NCI-H2107 (cell line): ENCODE measurements at places on chromosomes 3 and 15.

- no peak for DNase-seq
These were observed 23.7 kb downstream of the APH1B start for GRCh38 chr15:63301088-63301487.

GRCh38 chr15:64038878-64039610, 7.2 kb downstream of the DAPK2 start:
- no peak for DNase-seq

- no peak for DNase-seq
These were observed 5.5 kb downstream of the ARHGEF3 start for GRCh38 chr3:56796202-56796601.

GRCh38 chr15:69730281-69731080, 277.9 kb downstream of the RPLP1 start:
- no peak for DNase-seq

DNA sequence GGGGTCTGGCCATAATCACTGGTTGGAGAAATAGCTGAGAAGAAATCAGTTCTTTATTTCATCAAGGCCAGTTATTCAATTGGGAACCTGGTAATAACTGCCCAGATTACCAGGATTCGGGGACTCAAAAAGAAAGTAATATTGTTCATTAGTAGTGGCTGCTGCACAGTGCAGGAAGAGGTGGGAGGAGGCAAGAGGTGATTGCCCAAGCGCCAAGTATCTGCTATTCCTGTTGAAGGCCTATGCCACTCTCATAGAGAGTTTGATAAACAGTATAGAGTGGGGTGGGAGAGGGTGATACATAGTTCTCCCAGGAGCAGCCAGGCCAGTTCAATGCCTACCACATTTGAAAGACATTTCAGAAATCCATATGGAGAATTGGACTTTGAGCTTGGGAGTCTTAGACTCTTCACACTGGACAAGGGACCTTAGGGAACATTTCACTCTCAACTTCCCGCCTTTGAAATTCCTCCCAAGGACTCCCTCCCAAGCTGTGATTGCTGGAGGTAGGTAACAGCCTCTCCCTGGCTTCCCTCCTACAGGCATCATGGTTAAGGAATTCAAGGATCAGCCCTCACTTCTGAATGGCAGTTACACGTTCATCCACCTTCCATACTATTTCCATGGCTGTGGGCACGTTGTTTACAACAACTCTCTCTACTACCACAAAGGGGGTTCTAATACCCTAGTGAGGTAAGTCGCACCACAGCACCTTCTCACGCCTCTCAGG, 59.8 kb downstream of the GLDN start:
- DNase-seq = no peak

DNA sequence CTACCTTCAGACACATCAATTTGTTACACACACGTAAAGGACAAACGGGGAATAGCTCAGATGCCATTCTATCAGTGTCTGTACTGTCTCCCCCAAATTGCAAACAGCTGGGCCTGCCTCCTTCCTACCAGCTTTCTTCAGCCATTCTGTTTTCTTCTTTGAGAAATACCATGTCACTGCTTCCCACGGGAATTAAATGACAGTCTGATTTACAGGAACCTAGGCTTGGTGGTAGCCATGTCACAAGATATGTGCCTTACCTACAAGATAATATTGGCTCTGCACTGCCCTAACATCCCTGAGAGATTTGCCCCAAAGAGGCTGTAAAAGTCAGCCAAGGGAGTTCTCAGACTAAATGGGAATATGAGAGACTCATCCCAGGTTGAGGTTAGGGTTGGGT, 308.3 kb downstream of the LRTM1 start:
- DNase-seq = no peak

DNA sequence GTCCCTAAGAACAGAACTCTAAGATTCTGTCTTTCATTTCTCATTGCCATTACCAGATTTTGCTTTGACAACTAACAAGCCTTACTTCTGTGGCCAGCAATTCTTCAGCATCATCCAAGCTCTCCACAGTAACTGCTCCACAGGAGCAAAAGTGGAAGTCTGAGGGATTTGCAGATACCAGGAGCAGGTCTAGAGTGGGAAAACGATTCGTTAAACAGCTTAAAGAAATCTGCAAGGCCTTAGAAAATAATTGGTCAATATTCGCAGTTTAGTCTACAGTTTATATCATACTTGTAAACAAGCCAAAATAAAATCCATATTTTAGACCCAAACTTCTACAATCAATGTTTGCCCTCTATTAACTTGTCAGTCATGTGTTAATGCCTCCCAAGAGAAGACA, 24.1 kb downstream of the MYH15 start:
- no peak for DNase-seq

GRCh38 chr3:38039899-38040261, 872 bp downstream of the DLEC1 start:
- DNase-seq = no peak

DNA sequence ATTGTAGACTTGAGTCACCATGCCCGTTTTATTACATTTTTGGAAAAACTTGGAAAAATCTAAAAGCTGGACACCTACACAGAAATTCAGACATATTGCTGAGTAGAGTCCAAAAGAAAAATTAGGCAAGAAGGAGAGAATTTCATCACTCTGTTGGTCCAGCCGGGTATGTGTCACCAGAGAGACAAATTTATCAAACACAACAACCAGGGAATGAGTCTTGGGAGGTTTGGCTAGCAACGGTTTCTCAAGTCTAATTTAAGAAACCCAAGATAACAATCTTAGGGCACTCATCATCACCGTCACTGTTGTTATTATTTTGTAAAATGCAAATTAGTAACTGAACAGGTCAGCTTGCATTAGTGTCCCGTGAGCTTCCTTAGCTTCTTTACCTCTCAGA, 197.5 kb upstream of the C2CD4B start:
- DNase-seq = no peak

DNA sequence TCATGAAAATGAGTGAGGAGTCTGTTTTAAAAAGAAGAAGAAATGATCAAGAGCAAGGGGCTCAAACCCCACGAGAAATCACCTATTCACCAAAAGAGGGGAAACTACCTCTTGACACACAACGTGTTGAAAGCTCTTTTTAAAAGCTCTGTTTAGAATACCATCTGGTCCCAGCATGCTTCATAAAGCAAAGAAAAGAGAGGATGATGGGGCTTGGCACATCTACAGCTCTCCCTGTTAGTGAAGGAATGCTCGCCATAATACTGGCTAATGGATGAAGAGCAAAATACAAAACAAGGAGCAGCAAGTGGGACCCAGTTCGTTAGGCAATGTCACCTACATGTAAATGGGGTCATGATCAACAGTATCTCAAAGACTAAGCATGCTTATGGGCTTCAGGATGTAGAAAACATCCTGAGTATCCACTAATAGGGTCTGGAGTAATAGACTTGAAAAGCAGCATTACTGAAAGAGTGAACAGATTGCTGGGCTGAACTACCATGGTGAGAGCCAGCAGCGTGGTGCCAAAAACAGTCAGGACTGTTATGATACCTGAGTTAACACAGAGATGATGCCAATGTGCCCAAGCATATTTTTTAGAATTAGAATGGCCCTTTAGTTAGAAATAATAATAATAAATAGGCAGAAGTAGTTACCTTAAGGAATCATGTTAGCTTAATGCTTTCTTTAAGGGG, 159.7 kb upstream of the POU1F1 start:
- DNase-seq = no peak

- no peak for DNase-seq
These were observed 64.9 kb downstream of the GHSR start for GRCh38 chr3:172383306-172383796.
